CD8-positive, alpha-beta memory T cell (primary cell): ENCODE measurements at places on chromosomes 7 and 10. TPM values are rescaled to one million over a fixed set of nuclear protein-coding genes. Genes with fewer than 3 reads are reported as not detected.

GPR26 gene
- total RNA-seq, result not detected

CLRN3 gene
- not detected for total RNA-seq

ZNF722 gene
- not detected for total RNA-seq

C10orf120 gene
- total RNA-seq, result not detected

GRCh38 chr7:69844264-69844868, 246.1 kb downstream of the AUTS2 start:
- H3K4me3 ChIP-seq, result no peak overlapping the region
- no peaks in the 10 kb centered on the region for H3K4me1 ChIP-seq
- H3K36me3 ChIP-seq, result no peaks in the 10 kb centered on the region
- no peaks in the 10 kb centered on the region for H3K27me3 ChIP-seq

GRCh38 chr10:69179089-69179742, 818 bp upstream of the SUPV3L1 start:
- peaks cover 13% of the 10 kb centered on the region for H3K36me3 ChIP-seq
- H3K27me3 ChIP-seq, result no peaks in the 10 kb centered on the region
- peak overlapping the region; percentile 97 for H3K27ac ChIP-seq
- H3K4me3 ChIP-seq, result peak overlapping the region; percentile 77
- H3K4me1 ChIP-seq, result peaks cover 15% of the 10 kb centered on the region

- DNase-seq, result no peak
- no peaks in the 10 kb centered on the region for H3K27me3 ChIP-seq
- no peak overlapping the region for H3K27ac ChIP-seq
- H3K36me3 ChIP-seq, result no peaks in the 10 kb centered on the region
- H3K4me1 ChIP-seq, result no peaks in the 10 kb centered on the region
These were observed 431.2 kb upstream of the AUTS2 start for GRCh38 chr7:69166979-69167516.

DNA sequence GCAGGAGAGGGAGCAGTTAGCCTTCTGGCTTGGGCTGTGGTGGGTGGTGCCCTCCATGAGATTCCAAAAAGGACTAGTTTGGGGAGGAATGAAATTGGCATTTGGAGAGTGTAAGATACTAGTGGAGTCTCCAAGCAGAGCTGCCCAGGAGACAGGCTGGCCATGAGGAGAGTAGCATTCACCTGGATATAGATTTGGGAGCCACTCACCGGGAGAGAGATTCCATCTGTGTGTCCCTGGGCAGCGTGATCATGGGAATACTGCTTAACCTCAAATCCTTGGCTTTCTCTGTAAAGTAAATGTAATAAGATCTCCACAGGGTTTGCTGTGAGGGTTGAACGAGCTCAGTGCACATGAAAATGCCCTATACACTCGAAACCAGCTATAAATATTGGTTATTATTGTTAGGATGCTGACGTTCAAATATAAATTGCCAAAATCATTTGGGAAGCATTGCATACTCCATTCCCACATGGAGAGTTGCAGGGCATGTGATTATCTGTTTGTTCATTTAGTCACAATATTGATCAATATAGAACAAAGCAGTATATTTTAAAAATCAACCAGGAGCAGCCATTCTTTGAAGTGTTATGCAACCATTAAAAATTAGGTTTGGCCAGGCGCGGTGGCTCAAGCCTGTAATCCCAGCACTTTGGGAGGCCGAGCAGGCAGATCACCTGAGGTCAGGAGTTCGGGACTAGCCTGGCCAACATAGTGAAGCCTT, 143.7 kb downstream of the CUX1 start:
- no peak overlapping the region for H3K27ac ChIP-seq
- no peaks in the 10 kb centered on the region for H3K36me3 ChIP-seq
- H3K4me3 ChIP-seq, result no peak overlapping the region
- H3K27me3 ChIP-seq, result no peaks in the 10 kb centered on the region
- H3K4me1 ChIP-seq, result no peaks in the 10 kb centered on the region
- DNase-seq, result no peak

GRCh38 chr7:2894118-2894940, 50.2 kb upstream of the GNA12 start:
- peak; percentile 38 for DNase-seq
- peak overlapping the region; percentile 67 for H3K4me3 ChIP-seq
- H3K27ac ChIP-seq, result peak overlapping the region; percentile 12
- no peaks in the 10 kb centered on the region for H3K36me3 ChIP-seq
- peaks cover 17% of the 10 kb centered on the region for H3K4me1 ChIP-seq

DNA sequence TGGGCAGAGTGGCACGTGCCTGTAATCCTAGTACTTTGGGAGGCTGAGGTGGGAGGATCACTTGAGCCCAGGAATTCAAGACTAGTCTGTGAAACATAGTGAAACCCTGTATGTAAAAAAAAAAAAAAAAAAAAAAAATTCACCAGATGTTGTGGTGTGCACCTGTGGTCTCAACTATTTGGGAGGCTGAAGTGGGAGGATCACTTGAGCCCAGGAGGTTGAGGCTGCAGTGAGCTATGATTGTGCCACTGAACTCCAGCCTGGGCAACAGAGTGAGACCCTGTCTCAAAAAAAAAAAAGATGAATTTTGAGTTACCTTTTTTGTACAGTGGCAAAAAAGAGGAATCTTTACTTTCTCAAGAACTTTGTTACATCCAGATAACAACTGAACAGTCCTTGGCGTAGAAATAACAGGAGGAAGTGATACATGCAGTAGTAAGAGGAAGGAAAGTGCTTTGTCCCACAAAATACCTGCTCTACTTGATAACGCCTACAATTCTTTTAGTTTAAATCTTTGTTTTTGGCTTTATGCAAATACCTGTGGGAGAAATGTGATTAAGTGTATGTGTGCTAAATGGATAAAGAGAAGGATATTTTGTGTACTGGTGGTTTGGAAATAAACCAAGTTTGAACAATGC, 29.3 kb downstream of the SPAG6 start:
- H3K36me3 ChIP-seq, result no peaks in the 10 kb centered on the region
- no peak overlapping the region for H3K27ac ChIP-seq
- no peak for DNase-seq
- H3K4me3 ChIP-seq, result no peak overlapping the region

GRCh38 chr7:27156508-27156898, at the start of gene HOXA7:
TSS of gene HOXA7 (minus strand) at chr7:27156675. CDS start at chr7:27156545, 130 bp downstream.
- DNase-seq, result no peak
- H3K27me3 ChIP-seq, result peaks cover 87% of the 10 kb centered on the region
- H3K4me3 ChIP-seq, result no peak within 1 kb of the TSS
- no peak within 1 kb of the TSS for H3K27ac ChIP-seq

DNA sequence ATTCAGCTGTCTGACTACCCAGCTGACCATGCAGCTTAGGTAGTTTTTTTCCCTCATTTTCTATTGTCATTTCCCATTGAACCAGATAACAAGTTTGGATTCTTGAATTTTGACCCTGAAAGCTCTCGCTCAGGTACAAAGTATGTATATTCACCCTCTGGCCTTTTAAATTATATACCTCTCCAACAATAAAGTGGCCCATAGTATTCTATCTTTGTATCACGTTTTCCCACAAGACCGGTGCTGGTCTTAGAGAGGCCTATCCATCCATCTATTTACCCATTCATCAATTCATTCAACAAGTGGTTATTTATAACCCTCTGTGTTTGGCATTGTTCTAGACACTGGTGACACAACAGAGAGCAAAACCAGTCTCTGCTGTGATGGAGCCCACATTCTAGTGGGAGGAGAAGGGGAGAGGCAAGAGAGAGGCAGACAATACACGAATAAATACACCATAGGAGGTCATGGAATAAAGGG, 35.2 kb upstream of the NPSR1 start:
- no peak overlapping the region for H3K27ac ChIP-seq
- no peak overlapping the region for H3K4me3 ChIP-seq
- DNase-seq, result no peak
- H3K36me3 ChIP-seq, result no peaks in the 10 kb centered on the region
- no peaks in the 10 kb centered on the region for H3K4me1 ChIP-seq
- H3K27me3 ChIP-seq, result no peaks in the 10 kb centered on the region

GRCh38 chr10:103699611-103700435, 155.6 kb downstream of the SH3PXD2A start:
- DNase-seq, result no peak
- H3K27ac ChIP-seq, result no peak overlapping the region
- H3K4me1 ChIP-seq, result peaks cover 16% of the 10 kb centered on the region
- H3K36me3 ChIP-seq, result no peaks in the 10 kb centered on the region
- no peak overlapping the region for H3K4me3 ChIP-seq

DNA sequence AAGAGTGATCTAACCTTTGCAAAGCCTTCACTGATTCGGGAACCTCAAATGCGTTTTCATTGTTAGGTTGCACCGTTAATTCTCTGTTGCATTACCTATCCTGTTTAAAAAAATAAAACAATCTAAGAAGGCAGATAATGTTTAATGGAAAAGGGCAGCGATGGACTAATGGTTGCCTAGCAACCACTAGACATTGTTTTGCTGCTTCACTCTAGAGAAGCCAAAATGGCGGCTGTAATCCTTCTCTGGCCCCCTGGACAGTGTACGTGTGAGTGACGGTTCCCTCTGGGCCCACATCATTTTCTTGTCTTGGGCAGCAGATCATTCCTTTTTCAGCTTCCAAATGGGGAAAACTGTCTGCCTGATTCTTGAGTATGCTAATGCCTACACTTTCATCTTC, 43.3 kb downstream of the FAM204A start:
- H3K27me3 ChIP-seq, result no peaks in the 10 kb centered on the region
- DNase-seq, result no peak
- no peak overlapping the region for H3K4me3 ChIP-seq

DNA sequence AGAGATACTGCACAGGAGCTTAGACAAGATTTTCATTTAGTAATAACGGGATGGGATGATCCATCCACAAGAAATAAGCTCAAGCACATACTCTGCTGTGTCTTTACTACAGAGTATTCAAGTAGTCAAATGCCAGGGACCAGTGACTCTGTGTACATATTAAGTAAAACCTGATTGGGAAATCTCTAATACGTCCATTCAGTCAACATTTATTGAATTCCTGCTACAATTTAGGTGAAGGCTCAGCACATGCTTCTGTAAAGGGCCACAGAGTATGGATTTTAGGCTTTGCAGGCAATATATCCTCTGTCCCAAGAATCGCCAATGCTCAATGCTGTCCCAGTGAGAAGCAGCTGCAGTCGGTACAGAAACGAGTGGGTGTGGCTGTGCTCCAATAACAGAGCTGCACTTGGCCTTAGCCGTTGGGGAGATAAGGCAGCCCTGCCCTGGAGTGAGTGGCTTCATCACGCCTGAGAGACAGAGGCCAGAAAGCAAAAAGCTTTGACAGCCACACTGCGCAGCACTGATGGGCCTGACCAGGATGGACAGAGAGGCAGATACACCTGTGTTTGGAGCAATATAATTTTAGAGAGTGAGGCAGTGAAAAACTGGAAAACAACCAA, 186.8 kb downstream of the PARD3 start:
- H3K27ac ChIP-seq, result no peak overlapping the region
- DNase-seq, result no peak
- H3K4me1 ChIP-seq, result no peaks in the 10 kb centered on the region
- no peaks in the 10 kb centered on the region for H3K27me3 ChIP-seq
- H3K4me3 ChIP-seq, result no peak overlapping the region
- no peaks in the 10 kb centered on the region for H3K36me3 ChIP-seq

DNA sequence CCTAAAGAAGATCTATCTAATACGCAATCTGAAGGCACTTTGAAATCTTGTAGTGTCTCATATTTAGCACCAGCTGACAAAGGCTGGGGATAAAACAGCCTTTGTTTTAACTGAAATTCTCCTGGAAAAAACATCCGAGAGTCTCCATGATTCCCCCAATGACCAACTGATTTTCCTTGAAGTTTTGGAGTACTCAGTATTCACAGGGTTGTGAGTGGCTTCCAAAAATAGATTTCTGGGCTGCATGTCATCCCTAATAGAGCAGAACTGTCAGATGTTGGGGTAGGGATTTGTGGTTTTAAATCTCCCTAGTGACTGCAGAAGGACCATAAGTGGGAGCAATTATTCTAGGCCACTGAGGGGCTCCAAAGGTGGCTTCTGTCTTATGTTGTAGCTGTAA, 206.4 kb downstream of the TAX1BP1 start:
- H3K4me1 ChIP-seq, result no peaks in the 10 kb centered on the region
- H3K36me3 ChIP-seq, result no peaks in the 10 kb centered on the region

GRCh38 chr7:4841007-4841784, 20.6 kb downstream of the PAPOLB start:
- no peak overlapping the region for H3K27ac ChIP-seq
- H3K27me3 ChIP-seq, result no peaks in the 10 kb centered on the region
- H3K4me1 ChIP-seq, result no peaks in the 10 kb centered on the region
- no peaks in the 10 kb centered on the region for H3K36me3 ChIP-seq
- DNase-seq, result no peak
